Activated T-cell treated with anti-CD3 and anti-CD28 coated beads for 1 hour (primary cell): ENCODE measurements at places on chromosomes 7 and 10.

DNA sequence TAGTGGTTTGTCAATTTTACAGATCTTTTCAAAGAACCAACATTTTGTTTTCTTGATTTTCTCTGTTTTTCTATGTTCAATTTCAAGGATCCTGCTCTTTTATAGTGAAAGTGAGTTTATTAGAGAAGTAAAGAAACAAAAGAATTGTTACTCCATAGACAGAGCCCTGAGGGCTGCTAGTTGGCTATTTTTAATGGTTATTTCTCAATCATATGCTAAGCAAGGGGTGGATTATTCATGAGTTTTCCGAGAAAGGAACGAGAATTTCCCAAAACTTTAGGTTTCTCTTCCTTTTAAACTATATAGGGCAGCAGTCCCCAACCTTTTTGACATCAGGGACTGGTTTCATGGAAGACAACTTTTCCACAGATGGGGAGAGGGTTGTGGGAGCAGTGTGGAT, 165.0 kb downstream of the CCSER2 start:
- DNase-seq, result no peak

DNA sequence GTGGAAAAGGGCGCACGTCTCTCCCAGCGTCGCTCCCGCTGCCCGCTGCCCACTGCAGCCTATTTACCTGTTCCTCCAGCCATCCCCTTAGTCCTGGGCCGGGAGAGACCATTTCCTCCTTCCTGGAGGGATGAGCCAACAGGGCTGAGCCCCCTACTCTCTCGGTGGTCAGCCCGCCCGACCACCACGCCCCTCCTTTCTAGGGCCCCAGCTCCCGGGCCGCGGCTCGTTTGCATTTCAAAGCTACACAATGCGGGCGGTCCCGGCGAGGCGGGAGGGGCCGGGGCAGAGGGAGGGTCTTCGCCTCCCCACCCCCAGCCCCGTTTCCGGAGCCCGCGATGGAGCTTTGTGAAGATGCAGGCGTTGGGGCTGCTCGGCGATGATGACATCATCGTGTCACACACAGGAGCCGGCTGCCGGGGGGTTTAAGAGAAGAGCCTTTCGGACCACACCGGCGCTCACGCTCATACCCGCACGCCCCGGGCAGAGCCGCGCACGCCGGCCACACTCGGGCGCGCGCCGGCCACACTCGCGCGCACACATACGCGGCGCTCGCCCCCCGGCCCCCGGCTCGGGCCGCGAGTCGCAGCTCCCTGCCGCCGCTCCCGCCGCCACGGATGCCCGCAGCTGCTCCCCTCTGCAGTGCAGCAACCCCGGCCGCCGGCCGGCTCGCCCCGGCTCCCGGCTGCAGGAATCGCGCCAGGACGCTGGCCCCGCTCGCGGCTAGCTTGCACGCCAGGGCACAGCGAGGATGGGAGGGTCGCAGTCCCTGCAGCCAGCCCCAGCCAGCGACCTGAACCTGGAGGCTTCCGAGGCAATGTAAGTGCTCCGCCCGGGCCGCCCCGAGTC, 107.7 kb upstream of the BTBD16 start:
- DNase-seq, result no peak

DNA sequence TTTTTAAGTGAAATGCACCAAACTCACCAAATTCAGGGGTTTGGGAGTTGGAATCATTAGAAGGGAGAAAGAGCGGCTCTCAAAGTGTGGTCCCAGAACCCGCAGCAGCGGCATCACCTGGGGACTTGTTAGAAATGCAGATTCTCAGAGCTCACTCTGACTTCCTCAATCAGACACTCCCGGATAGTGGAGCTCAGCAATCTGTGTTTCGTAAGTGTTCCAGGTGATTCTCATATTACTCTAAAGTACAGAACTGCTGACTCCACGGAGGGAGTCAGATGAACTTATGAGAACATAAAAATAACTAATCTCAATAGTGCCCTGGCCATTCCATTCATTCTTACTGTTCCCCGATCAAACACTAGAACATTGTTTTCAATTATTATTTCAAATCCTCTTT, 358.7 kb upstream of the MYO3A start:
- DNase-seq, result no peak

- peak; percentile 42 for DNase-seq
Observed at GRCh38 chr10:88991161-88991898, 732 bp downstream of the FAS start.

DNA sequence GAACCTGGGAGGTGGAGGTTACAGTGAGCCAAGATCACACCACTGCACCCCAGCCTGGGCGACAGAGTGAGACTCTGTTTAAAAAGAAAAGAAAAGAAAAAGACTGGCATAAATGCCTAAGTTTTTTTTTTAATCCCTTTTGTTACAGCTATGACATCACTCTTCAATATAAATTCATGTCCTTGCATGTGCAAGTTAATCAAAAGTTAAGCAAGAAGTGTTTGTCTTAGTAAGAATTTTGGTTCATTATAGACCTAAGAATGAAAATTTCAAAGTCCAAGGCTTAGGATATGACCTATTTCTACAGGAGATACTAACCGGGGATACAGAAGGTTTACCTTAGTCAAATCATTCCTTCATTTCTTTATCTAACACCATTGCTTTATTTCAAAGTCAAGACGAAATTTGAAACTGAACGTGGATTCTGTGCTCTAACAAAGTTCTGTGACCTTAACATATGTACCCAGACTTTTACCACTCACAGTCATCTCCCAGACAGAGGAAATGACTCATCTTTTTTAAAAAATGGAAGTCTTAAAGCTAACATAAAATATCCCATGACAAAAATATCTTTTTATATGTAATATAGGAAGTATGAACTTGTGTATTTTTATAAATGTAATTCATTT, 29.3 kb upstream of the ITGB8 start:
- DNase-seq, result no peak

DNA sequence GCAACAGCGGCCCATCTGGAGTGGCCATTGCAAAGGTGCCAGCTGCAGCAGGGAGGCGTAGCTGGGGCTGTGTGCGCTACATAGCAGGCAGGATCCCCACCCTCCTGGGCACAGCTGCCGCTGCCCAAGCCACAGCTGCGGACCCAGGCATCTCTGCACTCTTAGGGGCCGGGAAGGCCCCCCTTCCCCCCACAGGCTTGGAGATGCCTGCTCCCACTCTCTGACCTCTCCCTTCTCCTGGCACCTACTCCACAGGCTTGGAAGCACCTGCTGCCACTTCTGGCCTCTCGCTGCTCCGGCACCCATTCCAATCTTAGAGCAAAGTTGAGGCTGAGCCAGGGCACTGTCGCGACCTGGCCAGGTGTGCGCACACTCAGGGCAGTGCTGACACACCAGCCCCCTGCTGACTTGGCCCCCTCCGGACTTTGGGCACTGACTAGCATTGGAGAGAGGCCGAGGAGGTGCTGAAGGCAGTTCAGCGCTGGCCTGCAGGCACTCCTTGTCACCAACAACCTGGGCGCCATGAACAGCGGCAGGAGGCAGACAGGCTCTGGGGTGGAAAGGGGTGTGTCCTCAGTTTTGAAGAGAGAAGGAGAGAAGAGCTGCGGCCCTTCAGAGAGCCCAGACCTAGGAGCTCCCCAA, 18.4 kb downstream of the RBM48 start:
- no peak for DNase-seq

- DNase-seq, result no peak
Observed at GRCh38 chr7:155886391-155887173, 74.3 kb upstream of the SHH start.

DNA sequence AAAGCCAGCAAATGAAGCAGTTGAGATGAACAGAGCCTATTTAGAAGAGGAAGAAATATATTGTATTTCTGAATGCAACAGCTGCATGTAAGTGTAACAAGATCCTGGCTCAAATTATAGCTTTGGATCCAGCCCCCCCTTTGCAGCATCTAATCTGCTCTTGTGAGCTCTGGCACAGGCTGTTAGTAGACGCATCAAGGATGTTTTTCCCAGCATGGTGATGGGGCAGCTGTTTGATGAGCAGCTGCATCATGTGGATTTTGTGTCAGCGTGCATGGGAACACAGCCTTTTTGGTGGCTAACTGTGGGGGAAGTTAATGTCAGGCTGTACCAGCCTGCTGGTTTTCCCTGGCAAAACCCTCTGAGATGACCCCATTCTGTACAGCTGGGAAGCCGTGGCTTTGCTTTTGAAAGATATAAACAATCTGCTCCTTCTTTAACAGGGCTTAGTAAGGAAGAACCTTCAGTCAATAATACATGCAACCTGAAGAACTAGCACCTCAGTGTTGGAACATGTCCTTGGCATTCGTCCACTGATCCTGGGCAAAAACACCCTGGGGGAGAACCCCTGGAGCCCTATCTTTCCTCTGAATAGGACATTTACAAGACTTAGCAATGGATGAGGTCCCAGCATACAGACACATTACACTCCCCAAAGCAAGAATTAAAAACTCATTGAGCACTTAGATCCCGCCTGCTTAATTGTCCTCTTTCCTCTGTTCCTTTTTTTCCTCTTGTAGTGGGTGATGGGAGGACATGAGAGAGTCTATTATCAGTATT, 70.6 kb downstream of the NPS start:
- no peak for DNase-seq

DNA sequence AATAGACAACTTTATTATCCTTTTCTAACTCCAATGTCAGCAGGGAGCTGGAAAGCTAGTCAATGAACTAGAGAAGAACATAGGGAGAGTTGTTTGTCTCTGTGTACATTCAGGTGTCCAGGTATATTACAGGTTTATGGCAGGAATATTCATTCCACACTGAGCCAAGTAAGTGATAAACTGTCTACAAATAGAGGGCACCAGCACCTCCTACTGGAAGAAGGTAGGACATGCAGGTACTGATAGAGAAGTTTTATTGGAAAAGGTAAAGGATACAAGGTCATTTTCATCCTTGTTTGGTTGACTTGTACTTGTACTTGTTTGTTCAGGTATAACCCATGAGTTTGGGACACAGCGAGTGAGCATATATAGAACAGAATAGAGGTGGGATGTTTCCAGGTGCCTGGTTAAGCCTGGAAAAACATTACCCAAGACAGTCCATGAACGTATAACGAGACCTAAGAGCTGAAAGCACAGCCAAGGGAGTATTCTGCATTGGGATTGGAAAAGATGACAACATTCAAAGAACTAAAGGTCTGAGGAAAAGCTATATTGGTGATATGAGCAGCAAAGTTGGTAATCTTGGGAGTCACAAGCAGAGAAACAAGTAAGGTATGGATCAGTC, 61.4 kb upstream of the PPP1R3C start:
- DNase-seq, result no peak

DNA sequence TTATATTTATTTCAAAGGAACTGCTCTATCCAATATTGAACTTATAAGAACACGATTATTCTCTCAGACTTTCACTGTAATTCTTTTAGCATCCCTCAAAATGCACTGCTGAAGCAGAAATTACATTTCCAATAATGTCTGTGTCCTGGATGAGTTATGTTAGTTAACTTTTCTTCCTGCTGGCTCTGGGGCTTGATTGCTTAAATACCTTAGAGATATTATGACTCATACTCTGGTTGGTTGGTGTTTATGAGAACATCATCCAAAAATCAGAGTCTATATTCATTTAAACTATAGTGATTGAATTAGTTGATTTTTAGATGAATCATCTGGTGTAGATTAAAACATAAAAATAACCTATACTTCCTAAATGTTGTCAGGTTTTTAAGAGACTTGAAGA, 246.3 kb upstream of the VWC2 start:
- DNase-seq, result no peak

GRCh38 chr10:125812128-125812750, 10.8 kb downstream of the UROS start:
- no peak for DNase-seq

DNA sequence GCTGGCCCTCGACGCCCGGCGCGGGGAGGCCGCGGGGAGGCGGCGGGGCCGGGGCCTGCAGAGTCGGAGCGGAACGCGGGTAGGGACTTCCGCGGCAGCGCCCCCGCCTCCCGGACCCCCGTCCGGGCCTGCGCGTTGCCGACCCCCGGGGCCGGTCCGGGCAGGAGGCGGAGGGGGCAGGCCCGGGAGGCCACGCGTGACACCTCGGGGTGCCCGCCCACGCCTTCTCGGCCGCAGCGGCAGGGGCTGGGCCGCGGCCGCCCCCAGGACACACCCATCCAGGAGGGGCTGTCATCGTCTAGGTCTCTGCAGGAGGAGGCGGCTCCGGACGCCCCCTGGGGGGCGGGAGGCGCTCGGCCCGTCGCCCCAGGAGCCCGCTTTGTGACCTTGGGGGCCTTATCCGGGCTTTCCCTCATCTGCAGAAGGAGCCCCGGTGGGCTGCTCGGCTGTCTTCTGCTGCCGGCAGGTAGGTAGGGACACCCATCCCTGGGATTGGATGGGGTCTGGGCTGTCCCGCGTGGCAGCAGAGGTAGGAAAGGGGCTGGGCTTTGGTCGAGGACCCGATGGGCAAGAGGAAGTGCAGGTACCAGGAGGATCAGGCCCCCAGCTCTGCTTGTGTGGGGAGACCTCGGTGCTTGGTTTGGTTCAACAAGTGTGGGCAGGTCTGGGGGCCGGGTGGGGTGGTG, 569 bp downstream of the ZNF316 start:
- DNase-seq, result peak; percentile 47

- no peak for DNase-seq
Observed at GRCh38 chr10:69696073-69696731, 66.2 kb downstream of the FAM241B start.

GRCh38 chr7:143005632-143006260, 21.2 kb downstream of the OR9A2 start:
- DNase-seq, result no peak

- no peak for DNase-seq
Observed at GRCh38 chr7:156896388-156897022, 3.5 kb upstream of the LMBR1 start.

- DNase-seq, result no peak
Observed at GRCh38 chr7:93751421-93751820, 139.1 kb downstream of the TFPI2 start.

- DNase-seq, result no peak
Observed at GRCh38 chr10:110847374-110847773, 24.4 kb upstream of the PDCD4 start.

DNA sequence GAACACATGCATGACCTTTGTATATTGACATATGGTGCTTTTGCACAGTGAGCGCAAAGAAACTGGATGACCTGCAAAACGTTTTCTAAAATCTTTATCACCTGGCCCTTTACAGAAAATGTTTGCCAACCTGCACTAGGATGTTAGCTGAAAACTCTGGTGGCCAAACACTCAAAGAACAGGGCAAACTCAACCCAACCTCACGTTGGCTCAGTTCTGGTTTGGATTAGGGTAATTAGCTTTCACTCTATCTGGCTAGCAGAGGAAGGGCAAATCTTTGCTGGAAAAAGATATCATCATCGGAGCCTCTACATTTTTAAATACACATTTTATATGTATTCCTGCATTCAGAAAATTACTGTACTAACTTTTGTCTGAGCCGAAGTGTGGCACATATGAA, 688.9 kb downstream of the PHTF2 start:
- no peak for DNase-seq

DNA sequence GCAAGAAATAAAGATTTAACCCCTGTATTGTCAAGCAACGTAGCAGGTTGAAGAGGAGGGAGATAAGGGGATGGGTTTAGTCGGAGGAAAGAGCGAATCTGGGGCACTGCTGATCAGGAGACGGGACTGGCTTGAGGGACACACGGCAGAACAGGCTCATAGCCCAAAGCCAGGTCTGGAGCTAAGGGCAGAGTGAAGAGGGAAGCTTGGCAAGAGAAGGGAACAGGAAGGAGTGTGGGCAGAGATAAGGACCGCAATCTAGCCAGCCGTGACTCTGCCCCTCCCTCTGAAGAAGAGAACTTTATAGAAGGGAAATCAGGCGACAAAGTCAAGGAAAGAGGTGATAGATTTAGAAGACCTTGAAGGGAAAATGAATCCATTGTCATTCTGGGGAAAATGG, 67.6 kb downstream of the CAV1 start:
- no peak for DNase-seq
